Endothelial cell of umbilical vein (primary cell): ENCODE measurements at places on chromosomes 4 and X. TPM values are rescaled to one million over a fixed set of nuclear protein-coding genes. Genes with fewer than 3 reads are reported as not detected.
A peak's percentile ranks its signal among the peaks of the same experiment; 100 is the strongest.

Gene MGARP
- total RNA-seq = 16.2 and 25.9 TPM in 2 replicates

- peak; percentile 12 for DNase-seq
Observed at GRCh38 chrX:118459494-118459893, 36.1 kb upstream of the DOCK11 start.

DNA sequence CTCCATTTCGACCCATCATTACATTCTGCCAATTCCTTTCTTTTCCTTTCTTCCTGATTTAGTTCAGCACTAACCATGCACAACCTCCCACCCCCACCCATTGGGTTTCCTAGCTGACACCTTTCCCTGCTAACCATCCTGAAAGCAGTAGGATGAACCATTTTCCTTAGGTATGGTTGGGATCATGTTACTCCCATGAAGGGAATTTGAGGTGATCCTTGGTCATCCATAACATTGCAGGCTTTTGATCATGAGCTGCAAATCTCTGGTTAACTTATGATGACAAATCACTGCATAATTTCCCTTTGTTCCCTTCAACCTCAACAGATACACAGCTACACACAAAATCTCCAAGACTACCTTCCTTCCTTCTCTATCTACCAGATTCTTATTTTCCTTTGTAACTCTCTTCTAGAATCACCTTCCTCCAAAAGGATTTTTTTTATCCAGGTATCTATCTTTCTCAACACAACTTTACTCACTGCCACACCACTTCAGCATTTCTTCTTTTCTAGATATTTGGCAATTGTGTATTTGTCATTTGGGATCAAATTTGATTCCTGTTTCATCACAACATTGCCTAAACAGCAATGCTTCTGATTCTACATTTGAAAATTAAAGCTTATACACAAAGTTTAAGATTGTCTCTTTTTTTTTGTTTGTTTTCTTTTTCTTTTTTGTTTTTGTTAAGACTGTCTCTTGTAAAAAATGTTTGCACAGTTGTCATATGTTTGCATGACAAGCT is 145.1 kb downstream of the RBM47 start:
- no peak for DNase-seq

Gene DCAF4L1
- total RNA-seq = 0.15 and 0.16 TPM in 2 replicates

Gene FGF2
- 16.3 and 23.9 TPM in 2 replicates for total RNA-seq

DNA sequence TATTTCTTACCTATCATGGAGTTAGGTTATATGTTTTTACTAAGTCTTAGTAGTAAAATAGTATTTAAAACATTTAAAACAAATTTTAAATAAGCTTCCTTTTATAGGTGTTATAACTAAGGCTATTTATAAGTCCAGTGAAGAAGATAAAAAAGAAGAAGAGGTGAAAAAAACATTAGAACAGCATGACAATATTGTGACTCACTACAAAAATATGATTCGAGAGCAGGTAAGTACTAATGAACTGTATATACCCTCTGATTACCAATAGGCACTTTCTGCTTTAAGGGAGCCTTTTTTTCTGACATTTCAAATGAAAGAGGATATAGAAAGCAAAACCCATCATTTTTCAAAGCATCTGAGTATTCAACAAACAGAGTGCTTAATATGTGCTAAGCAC is 76.6 kb downstream of the USO1 start:
- DNase-seq = peak; percentile 19

Gene REPS2
- total RNA-seq = 2.6 and 4.9 TPM in 2 replicates

GRCh38 chr4:163666332-163666873 is 171.9 kb downstream of the TMA16 start:
- no peak for DNase-seq

GRCh38 chr4:165079476-165079875 is 25.8 kb downstream of the TRIM75 start:
- peak; percentile 16 for DNase-seq
